ENCODE measurements at places on chromosomes 6 and 20. TPM values are rescaled to one million over a fixed set of nuclear protein-coding genes. Genes with fewer than 3 reads are reported as not detected.
A peak's percentile ranks its signal among the peaks of the same experiment; 100 is the strongest.

GRCh38 chr6:159056003-159056402 lies 11.2 kb upstream of the TAGAP start:
- DNase-seq: no peak

The ARID1B gene
- total RNA-seq: 26.4 TPM

- no peak for DNase-seq
Measured at GRCh38 chr6:54722328-54722727, 124.2 kb upstream of the FAM83B start.

The VGLL2 gene
- not detected for total RNA-seq

GRCh38 chr6:43773050-43773979 lies 3.3 kb downstream of the VEGFA start:
- DNase-seq: peak; percentile 69

GRCh38 chr20:44959638-44960102 lies 527 bp downstream of the TOMM34 start:
- no peak for DNase-seq

- DNase-seq: peak; percentile 61
Measured at GRCh38 chr20:62120990-62121775, 1.1 kb upstream of the LSM14B start.

- DNase-seq: no peak
Measured at GRCh38 chr20:38789503-38790199, 15.8 kb upstream of the PPP1R16B start.

The ZNF512B gene
- 21.4 TPM for total RNA-seq

- DNase-seq: no peak
Measured at GRCh38 chr6:82260997-82261732, 13.6 kb upstream of the IBTK start.

The WFDC12 gene
- total RNA-seq: not detected

The FAXC gene
- total RNA-seq: 0.03 TPM

DNA sequence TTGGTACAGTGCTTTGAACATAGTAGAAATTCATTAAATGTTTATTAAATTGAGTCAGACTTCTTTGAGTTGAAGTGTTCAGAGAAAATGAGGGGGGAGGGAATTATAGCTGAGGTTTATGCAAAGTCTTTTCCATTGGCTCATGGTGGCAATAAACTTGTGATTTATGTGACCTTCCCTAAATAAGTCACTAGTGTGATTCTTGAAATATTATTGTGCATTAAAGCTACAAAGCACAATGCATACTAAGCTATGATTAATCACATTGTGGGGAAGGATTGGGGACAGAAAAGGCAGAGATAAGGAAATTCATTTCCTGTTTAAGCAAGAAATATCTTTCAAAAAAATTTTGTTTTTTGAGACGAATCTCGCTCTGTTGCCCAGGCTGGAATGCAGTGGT lies 877.5 kb downstream of the TFAP2A start:
- DNase-seq: no peak

DNA sequence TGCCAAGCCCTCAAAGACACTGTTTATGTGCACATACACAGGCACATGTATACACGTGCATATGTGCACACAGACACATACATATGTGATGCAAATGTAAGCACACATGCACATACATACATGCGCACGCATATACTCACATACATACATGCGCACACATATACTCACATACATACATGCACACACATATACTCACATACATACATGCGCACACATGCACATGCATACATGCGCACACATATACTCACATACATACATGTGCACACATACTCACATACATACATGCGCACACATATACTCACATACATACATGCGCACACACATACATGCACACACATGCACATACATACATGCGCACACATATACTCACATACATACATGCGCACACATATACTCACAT lies 20.5 kb upstream of the FOXQ1 start:
- DNase-seq: no peak

DNA sequence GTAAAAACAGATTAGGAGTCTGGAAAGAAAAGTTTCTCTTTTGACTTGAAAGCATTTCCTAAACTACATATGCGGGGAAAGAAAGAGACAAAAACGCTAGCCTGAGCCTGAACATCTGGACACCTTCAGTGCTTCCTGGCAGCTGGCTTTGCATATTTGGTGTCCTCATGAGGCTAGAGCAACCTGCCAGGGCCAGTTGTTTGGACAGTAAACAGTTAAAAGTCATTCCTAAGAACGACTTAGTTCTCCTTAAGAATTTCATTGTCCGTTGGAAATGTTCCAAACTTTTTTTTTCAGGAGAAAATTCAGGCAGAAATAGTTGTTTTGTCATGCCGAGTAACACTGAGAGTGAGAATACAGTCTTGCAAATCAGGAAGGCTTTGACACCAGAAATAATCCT lies 199.8 kb downstream of the SMOC2 start:
- DNase-seq: no peak

- DNase-seq: no peak
Measured at GRCh38 chr6:34484899-34485298, 19.0 kb downstream of the PACSIN1 start.

GRCh38 chr6:92329208-92329847 lies 1090.0 kb downstream of the EPHA7 start:
- DNase-seq: no peak

DNA sequence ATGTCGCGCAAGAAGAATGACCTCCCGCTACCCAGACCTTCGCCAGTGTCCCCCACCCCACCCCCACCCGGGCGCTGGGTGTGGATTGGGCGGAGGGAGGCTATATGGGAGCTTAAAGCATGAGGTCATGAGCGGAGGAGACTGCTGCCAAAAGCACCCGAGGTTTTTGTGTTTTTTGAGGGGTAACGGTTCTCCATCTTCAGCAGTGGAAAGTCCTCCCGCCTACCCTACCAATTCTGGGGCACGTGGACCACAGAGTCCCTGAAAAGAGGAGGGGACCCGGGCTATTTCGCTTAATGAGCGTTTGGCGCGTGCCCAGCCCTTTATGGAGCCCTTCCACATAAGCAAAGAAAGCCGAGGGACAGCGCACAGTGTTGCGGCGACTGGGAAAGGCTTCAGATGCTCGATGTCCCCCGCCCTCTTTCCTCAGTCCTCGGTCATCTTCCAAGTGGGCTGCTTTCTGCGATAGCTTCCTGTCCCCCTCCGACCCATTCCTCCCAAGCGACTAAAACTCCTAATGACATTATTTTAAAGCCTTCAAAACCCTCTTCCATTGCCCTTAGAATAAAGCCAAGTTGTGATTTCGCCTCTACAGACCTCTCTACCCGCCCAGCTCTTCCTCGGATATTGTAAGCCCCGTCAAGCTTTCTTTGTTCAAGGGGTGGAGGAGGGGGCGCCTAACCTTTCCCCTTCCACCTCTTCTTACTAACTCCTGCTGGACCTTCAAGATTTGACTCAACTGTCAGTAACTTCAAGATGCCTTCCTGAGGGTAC lies 2.1 kb upstream of the TRERF1 start:
- DNase-seq: peak; percentile 45

GRCh38 chr20:39795401-39796272 lies 833.5 kb downstream of the DHX35 start:
- DNase-seq: no peak

GRCh38 chr6:10561611-10562199 lies 40.6 kb downstream of the GCNT2 start:
- no peak for DNase-seq

- no peak for DNase-seq
Measured at GRCh38 chr6:3820563-3820962, 28.6 kb upstream of the FAM50B start.

The PAK5 gene
- total RNA-seq: 0.08 TPM

The ASIP gene
- total RNA-seq: 0.55 TPM

The TMEM244 gene
- total RNA-seq: not detected

DNA sequence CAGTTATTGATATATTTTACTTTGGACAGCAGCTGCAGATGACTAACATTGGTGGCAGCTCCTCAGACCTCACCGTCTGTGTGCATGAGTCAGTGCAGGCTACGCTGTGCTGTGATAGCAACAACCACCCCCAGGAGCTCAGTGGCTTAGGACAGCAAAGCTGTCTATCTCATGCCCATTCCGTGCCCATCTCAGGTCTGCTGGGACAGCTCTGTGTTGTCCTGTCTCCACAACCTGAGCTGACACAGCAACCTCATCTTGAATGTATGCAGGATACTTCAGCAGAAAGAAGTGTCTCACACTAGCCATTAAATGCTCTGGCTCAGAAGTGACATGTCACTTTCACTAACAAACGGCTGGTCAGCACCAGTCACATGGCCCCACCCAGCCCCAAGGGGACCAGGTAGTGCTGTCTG lies 47.7 kb downstream of the BANF2 start:
- no peak for DNase-seq

- no peak for DNase-seq
Measured at GRCh38 chr6:136895901-136896300, 26.2 kb upstream of the SLC35D3 start.

The CASP8AP2 gene
- total RNA-seq: 4.6 TPM

The SPATS1 gene
- total RNA-seq: not detected

The SRSF12 gene
- 0.10 TPM for total RNA-seq

The MRPS26 gene
- total RNA-seq: 48.3 TPM

- DNase-seq: no peak
Measured at GRCh38 chr6:46583081-46583480, 69.5 kb downstream of the CYP39A1 start.

The SUMO4 gene
- 1.1 TPM for total RNA-seq

DNA sequence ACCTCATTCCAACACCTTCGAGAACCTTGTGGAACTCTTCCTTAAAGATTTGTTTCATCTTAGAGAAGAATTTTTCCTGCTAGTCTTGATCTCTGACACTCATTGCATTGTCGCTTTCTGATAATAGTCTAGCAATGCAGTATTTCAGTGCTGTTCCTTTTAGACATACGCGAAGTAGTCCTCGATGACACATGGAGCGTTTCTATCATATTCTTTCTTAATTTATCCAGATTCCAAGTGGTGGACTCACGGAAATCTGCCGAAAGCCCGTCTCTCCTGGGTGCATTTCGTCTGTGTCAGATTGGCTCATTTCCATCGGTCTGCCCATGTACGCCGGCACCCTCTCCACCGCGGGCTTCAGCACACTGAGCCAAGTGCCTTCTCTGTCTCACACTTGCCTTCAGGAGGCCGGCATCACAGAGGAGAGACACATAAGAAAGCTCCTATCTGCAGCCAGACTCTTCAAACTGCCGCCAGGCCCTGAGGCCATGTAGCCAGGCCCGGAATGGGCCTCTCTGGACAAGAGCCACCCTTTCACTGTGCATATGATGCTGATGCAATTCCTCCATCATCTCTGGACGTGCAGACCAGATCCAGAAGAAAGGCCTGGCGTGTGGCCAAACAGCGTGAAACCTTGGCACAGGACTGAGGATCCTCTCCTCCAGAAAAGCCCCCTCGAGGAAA lies 198.6 kb upstream of the UST start:
- DNase-seq: no peak

The ABHD16B gene
- total RNA-seq: not detected

GRCh38 chr20:53080969-53081871 lies 109.1 kb downstream of the TSHZ2 start:
- DNase-seq: peak; percentile 62

The COL9A1 gene
- not detected for total RNA-seq

- DNase-seq: no peak
Measured at GRCh38 chr20:51176876-51177275, 154.0 kb upstream of the KCNG1 start.

GRCh38 chr6:79605061-79605460 lies 26.1 kb upstream of the SH3BGRL2 start:
- DNase-seq: no peak

The AGER gene
- 6.0 TPM for total RNA-seq

DNA sequence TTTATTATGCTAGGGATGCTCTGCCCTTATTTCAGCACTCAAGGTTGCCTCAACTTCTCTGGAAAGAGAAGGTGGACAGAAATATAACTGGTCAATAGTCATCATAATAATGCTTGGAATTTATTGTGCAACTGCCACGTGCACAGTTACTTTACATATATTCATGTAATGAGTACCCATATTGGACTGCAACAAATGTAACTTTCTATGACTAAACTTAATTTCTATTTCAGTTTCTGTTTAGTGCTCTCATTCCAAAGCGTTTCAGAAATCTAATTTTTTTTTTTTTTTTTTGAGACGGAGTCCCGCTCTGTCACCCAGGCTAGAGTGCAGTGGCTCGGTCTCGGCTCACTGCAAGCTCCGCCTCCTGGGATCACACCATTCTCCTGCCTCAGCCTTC lies 28.3 kb upstream of the CD83 start:
- DNase-seq: no peak

- DNase-seq: peak; percentile 79
Measured at GRCh38 chr6:29976588-29977424, 34.5 kb downstream of the HLA-A start.

The BNIP5 gene
- not detected for total RNA-seq

DNA sequence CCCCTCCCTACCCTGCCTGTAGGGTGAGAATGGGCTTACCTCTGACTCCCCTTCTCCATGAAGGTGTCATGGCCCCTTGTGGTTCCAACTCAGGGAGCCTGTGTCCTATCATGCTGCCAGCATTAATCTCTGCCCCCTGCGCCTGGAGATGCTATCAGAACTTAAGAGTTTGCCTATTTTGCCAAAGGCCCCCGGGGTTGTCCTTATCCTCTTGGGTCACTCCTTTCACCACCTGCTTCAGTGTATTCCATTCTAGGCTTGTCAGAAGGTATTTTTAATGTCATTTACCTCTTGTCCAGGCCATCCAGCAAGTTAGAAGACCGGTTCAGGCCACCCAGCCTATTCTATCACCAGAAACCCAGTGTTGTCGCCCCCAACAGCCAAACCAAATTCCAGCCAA lies 10.5 kb downstream of the RRBP1 start:
- DNase-seq: no peak

GRCh38 chr6:127858727-127859391 lies 42.0 kb downstream of the THEMIS start:
- no peak for DNase-seq

The POM121L2 gene
- not detected for total RNA-seq

DNA sequence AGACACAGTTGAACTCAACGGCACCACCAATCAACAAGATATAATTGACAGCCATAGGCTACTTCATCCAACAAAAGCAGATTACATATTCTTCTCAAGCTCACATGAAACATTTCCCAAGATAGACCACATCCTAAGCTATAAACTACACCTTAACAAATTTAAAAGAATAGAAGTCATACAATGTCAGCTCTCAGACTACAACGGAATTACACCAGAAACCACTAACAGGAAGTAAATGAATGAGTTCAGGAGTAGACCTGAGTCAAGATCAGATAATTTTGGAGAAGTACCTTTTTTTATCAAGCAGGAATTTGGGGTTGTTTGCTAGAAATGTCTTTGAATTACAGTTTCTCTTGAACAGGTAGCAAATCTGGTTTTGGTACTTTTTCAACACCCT lies 237.8 kb downstream of the TBX18 start:
- no peak for DNase-seq

The CFB gene
- total RNA-seq: 1,916 TPM

GRCh38 chr6:44512868-44513741 lies 125.6 kb downstream of the CDC5L start:
- peak; percentile 21 for DNase-seq

Measured in left lobe of liver (tissue), 2 donors.